ENCODE measurements at places on chromosomes 11 and 22.

- DNase-seq, result no peak
Observed at GRCh38 chr22:44050766-44051355, 26.8 kb downstream of the PARVB start.

DNA sequence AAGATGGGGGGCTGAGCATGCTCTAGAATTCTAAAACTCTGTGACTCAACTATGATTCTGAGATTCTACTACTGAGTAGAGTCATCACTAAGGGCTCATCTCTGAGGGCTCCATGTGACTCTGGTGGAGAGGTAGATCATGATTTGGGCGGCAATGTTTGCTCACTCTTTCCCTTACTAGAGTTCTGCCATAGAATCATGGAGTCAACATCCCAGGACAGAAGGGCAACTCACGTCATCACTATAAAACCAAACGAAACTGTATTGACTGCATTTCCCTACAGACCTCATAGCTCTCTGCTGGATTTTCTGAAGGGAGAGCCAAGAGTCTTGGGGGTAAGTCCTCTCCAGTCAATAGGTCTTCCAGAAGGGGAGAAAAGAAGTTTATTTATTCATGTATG is at the start of gene MS4A14:
TSS of gene MS4A14 (plus strand) at position 78 of the 400 bp plus-strand sequence. CDS start at position 198, 120 bp downstream.
- DNase-seq, result no peak

DNA sequence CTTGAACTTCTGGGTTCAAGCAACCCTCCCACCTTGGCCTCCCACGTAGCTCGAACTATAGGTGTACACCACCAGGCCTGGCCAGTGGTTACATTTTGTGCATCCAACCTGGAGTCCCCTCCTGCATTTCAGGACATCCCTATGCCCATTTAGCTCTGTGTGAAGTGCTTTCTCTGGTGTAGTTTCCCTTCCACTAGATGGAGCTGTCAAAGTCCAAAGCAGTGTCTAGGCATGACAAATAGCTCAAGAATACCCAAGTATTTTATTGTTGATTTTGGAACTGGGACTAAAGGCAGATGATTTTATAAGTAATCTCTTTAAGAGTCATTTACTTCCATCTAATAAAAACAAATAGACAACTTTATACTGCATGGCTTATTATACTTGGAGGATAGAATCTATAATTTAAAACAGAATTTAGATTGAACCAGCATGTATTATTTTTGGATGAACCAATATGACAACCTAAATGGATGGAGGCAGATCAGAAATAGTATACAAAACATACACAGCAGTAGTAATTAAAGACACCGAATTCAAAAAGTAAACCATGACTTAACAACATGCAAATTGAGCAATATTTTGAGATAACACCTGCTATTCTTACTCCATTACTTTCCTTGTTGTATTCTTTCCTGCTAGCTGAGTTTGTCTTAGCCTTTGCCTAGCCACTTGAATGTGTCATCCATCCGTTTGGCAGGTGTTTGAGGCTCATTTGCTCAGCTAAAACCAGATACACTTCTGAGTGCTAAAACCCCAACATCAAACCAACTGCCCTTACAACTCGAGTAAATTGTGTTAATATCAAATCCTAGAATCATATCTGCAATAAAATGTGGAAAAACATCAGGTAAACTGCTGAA is 37.7 kb downstream of the EIF4ENIF1 start:
- DNase-seq, result peak; percentile 59

DNA sequence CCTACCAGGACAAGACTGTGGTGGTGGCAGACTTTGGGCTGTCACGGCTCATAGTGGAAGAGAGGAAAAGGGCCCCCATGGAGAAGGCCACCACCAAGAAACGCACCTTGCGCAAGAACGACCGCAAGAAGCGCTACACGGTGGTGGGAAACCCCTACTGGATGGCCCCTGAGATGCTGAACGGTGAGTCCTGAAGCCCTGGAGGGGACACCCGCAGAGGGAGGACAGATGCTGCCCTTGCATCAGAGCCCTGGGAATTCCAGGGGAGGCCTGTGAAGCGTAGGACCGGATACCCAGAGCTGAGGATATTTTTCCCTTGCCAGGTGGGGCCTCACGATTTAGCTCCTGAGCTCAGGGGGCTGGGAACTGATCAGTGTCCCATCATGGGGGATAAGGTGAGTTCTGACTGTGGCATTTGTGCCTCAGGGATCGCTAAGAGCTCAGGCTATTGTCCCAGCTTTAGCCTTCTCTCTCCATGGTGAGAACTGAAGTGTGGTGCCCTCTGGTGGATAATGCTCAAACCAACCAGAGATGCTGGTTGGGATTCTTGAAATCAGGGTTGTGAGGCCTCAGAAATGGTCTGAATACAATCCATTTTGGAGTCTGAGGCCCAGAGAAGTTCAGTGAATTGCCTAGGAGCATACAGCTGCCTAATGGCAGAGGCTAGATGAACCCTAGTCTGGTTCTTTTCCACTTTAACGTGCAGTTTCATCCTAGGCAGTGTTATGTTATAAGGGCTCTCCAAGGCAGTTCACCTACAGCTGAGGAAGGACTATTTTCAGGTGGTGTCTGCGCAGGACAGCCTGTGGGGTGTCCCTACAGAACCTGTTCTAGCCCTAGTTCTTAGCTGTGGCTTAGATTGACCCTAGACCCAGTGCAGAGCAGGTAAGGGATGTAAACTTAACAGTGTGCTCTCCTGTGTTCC is 19.5 kb downstream of the PIK3IP1 start:
- DNase-seq, result peak; percentile 67

GRCh38 chr11:126152586-126152985 is 58.9 kb downstream of the RPUSD4 start:
- no peak for DNase-seq

GRCh38 chr11:111115890-111116289 is 129.6 kb upstream of the POU2AF2 start:
- no peak for DNase-seq

- no peak for DNase-seq
Observed at GRCh38 chr11:68142028-68142412, 20.8 kb upstream of the CHKA start.

GRCh38 chr22:42787357-42787736 is 66.7 kb upstream of the A4GALT start:
- no peak for DNase-seq

GRCh38 chr11:64556721-64557250 is 34.2 kb upstream of the SLC22A12 start:
- no peak for DNase-seq

DNA sequence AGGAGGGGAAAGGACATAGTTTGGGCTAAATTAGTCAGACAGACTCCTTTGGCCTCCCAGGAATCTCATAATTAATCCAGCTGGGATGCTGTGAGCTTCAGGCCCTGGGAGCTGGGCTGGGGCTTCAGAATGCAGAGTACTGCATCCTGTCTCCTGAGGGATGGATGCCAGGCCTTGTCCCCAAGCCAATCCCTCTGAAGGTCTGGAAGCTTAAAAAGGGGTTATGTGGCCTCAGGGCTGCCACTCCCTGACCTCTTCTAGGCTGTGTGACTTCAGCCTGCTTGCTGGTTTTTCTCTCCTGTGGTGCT is 6.9 kb upstream of the LRRC32 start:
- peak; percentile 31 for DNase-seq
